ENCODE measurements at places on chromosomes 1 and 21.

GRCh38 chr1:167520711-167521206 is 2.4 kb upstream of the CD247 start:
- no peak for DNase-seq

DNA sequence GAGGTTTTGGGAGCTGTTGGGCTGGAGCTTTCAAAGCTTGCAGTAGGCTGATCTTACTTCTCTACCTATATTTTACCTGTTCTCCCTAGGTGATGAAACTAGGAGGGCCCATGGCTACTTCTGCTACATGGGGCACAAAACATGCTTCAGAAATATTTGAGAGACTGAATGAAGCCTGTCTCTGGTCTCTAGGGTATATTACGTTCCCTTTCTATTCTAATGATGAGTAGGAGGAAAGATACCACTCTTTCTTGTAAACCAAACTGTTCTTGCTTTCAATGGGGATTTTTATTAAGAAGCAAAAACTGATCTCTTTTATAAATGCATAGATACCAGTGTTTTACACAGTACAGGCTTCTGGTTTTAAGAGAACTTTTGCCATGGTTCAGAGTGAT is 103.1 kb downstream of the GALNT2 start:
- no peak for DNase-seq

DNA sequence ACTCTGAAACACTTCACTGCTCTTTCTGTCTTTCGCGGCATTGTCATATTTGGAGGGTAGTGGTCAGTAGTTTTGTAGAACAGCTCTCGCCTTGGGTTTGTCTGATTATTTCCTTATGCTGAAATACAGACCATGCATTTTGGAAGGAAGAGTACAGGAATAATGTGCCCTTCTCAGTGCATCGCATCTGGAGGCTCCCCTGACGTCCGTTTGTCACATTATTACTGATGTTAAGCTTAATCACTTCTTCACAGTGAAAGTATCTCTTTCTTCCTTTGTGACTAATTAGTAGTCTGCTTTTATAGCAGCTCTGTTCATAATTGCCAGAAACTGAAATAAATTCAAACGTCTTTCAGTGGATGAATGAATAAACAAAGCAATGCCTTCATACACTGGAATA is 85.7 kb upstream of the CXADR start:
- no peak for DNase-seq

DNA sequence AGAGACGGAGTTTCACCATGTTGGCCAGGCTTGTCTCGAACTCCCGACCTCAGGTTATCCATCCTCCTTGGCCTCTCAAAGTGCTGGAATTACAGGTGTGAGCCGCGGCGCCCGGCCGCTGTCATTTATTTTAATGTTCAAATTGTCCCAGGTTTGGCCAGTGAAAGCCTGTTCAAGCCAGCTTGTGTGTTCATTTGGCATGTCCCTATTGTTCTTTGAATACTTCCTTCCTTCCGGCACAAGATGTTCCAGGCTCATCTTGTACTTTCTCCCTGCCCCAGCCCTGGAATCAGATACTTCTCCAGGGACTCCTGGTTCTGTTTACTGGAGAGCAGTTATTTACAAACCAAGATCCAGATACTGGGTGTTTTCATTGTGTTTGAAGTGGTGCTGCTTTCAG is 37.0 kb downstream of the ZBTB8B start:
- DNase-seq: no peak

DNA sequence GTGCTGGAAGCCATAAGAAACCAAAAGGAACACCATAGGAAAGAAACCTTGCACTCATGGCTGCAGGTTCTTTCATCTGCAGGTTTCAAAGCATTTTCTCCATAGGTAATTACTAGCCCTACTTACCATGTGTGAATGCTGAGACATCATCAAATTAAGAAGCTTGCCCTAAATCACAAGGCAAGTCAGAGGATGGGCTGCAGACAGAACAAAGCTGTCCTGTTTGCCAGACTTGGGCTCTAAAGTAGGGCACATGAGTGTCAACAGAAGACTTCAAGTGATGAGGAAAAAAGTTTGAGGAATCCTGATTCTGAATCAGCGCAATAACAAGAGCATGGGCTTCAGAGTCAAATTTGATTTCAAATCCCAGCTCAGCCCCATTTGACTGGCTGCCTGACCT is 5.8 kb upstream of the EPS15 start:
- DNase-seq: no peak

GRCh38 chr1:239575113-239575512 is 188.7 kb downstream of the CHRM3 start:
- DNase-seq: no peak

DNA sequence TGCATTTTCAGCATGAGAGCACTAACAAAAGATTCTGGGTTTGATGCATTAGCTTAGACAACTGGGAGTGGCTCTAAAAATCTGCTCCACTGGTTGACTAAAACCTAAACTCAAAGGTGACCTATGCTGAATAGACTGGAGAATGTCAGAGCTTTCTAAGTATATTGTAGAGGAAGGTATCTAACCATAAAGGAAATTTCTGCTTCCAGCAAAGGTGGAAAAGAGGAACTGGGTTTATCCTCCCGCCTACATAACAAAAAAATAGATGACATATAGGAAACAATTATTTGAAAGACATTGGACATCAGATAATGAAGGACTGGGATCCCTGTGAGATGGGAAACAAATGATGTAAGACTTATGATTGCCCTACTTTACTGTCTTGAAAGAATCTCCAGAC is 35.8 kb upstream of the CR2 start:
- no peak for DNase-seq

DNA sequence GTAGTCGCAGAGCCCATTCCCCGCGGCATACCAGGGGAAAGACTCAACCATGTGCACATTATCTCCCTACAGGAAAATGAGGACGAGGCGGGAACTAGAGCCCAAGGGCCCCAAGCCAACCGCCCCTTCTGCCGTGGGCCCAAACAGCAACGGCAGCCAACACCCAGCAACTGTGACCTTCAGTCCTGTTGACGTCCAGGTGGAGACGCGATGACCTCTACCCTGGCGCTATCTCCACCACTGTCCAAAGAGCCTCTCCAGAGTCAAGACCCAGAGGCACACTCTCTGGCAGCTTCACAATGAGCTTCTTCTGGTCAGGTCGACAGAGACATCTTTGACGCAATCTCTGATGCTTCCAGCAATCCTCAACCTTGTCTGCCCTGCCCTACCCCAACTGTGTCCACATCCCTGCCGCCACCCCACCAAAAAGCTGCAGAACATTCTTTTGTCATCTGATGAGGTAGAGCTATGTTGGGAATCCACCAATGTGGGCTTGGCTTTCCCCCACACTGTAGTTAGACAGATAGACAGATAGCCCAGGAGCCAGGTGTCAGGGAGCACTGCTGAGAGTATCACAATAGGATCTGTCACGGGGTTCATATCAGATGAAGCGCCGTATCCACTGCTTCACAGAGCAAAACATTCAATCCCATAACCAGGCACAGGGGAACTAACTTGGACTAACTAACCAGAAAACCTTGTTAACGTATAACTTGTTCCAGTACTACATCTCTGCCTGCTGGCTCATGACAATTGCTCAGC is 37.4 kb upstream of the SRRM1 start:
- DNase-seq: no peak

DNA sequence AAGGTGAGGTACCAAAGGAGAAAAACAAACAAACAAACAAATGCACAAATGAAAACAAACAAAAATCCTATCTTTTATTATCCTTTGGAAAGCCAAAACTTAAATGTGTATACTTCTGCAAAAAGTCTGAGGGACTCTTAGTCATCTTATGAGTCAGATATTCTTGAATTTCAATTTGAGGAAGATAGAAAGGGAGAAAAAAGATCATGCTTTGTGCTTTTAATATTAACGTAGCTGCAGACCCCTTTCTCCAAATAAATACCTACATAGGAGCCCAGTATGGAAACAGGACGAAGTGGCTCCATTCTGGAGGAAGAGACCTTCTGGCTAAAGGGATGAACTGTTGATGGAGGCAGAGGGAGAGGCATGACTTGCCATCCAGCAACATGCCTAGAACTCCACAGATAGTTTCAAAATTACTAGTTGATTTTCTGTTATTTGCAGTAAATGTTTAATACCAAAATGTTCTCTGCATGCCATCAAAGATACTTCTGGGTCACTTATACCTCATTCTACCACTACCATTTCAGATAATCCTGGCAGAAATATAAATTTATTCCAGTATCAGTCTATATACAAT is 25.4 kb downstream of the NUP210L start:
- no peak for DNase-seq

DNA sequence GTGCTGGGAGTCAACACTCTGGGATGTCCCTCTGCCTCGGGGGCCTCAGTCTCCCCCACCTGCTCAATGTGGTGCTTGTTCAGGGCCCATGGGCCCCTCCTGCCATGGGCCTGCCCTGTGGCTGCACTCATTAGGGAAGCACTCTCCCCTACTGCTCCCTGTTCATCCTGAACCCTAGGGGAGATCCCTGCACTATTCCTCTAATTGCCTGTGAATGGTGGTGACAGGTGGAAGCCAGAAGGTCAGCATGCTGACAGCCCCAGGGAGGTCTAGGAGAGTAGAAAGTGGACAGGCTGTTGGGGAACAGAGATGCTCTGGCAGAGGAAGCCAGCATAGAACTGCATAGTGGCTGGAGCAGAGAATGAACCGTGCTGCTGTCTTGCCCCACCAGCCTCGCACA is 217.6 kb downstream of the TRABD2B start:
- DNase-seq: no peak

DNA sequence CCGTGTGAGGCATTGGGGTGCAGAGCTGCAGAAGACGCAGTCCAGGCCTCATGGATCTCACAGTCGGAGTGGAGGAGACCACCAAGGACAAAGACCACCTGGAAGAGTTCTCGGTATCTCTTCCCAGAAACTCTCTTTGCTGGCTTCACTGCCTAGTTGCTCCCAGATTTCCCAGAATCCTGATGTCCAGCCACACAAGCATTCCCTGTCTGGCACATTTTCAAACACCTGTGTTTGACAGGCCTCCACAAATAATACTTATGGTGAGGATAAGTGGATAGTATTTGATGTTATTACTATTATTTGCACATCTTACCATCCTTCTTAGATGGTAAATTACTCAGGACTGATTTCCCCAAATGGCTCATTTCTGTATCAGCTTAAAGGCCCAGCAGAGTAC is 27.7 kb upstream of the KANK4 start:
- DNase-seq: no peak

DNA sequence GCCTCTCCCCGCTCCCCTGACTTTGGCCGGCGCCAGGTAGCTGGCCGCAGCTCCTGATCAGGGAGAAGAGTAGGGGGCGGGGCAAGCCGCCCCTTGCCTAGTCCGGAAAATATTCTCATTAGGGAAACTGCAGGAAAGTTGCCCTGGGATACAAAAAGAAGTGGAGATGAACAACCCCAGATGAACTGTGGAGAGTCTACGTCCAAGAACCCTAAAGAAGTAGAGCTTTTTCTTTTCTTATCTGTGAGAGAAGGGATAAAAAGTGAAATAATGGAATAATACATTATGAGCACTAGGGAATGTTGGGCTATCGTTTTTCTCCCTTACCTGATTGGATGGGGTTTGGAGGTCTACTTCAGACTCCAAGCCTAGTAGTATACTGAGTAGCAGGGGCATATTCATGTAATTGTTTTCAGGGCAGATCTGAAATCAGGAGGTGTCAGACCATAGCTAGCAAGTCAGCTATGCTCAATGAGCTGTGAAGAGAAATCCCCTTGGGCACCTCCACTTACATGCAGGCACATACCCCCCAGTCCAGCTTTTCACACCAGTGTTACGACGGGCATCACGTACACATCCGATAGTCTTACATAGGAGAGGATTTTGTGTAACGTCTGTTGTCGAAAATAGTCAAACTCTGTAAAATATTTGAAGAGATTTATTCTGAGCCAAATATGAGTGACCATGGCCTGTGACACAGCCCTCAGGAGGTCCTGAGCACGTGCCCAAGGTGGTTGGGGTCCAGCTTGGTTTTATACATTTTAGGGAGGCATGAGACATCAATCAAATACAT is 1.7 kb upstream of the DUSP10 start:
- DNase-seq: no peak

GRCh38 chr1:210407207-210407886 is 78.6 kb downstream of the HHAT start:
- DNase-seq: peak; percentile 39

DNA sequence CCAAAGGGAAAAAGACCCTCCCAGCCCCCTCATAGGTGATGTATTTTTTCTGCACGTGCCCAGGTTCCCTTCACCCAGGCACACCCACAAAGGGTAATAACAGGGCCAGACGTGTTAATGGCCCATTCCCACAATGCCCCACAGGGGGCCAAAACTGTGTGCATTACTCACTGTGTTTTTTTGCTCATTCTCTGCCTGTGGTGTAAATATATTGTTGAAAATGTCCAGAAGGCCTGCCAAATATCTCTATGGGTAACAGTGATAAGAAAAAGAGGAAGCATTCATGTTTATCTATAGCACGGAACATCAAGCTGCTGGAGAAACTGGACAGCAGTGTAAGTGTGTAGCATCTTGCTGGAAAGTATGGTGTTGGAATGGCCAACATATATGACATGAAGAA is 21.9 kb downstream of the RHEX start:
- no peak for DNase-seq

- no peak for DNase-seq
Measured at GRCh38 chr21:36395353-36396111, 10.3 kb downstream of the CHAF1B start.

DNA sequence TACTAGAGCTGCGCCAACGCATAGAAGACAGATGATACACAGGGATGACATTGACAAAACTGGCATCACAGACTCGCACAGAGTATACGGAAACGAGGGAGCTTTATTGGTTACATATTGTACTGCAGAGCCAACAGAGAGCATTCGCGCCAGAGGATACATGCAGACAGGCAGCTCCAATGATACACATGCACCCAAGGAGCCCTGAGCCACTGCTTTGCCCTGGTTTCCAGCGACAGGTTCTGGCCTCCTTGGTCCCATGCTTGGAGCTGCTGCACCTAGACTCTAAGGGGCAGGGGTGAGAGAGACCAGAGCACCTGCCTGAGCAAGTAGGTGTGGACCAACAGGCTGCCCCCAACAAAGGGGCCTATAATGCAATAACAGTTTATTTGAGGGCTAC is 65.6 kb downstream of the KDM1A start:
- no peak for DNase-seq

GRCh38 chr1:155636397-155637153 is 26.6 kb downstream of the MSTO1 start:
- DNase-seq: no peak

GRCh38 chr21:31644643-31645042 is 14.8 kb upstream of the SOD1 start:
- DNase-seq: no peak

DNA sequence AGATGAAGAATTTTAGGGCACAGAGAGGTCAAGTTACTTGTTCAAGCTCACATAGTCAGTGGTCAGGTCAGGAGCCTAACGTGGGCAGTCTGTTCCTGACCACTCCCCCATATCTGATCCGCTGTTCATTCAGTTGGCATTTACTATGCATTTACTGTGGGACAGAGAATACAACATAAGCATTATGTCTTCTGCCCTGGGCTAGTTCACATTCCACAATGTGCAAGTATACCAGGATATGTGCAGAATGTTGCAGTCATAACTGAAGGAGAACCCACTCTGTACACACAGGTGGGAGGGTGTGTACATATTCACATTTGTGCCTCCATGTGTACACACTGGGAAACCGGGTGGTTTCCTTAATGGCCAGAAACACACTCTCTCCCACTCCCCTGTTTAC is 309.6 kb downstream of the PRDM2 start:
- no peak for DNase-seq

- no peak for DNase-seq
Measured at GRCh38 chr1:66873111-66873510, 51.5 kb downstream of the DNAI4 start.

GRCh38 chr1:77143529-77144121 is 75.6 kb downstream of the PIGK start:
- no peak for DNase-seq

Data from NCI-H2081 treated with DMSO at 0.1 percent for 48 hours (cell line).